ENCODE measurements at places on chromosomes 11 and 22. TPM values are rescaled to one million over a fixed set of nuclear protein-coding genes. Genes with fewer than 3 reads are reported as not detected.

DNA sequence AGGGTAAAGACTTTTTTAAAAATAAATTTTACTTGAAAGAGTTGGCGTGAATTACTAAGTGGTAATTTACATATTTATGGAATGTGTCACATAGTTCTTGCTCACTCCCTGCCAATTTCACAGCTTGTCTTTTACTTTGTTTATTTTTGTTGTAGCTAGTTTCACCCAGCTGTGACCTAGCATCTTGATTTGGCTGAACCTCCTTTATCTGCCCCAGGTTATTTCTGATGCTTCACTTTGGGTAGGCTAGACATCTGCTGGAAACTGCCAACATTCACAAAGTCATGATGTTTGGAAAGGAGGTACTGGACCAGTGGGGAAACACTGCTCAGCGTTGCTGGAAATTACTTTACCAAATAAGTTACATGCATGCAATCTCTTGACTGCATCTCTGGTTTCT is 1676.0 kb upstream of the RAG2 start:
- no peak for DNase-seq

The TSG101 gene
- total RNA-seq = 86.6 TPM

DNA sequence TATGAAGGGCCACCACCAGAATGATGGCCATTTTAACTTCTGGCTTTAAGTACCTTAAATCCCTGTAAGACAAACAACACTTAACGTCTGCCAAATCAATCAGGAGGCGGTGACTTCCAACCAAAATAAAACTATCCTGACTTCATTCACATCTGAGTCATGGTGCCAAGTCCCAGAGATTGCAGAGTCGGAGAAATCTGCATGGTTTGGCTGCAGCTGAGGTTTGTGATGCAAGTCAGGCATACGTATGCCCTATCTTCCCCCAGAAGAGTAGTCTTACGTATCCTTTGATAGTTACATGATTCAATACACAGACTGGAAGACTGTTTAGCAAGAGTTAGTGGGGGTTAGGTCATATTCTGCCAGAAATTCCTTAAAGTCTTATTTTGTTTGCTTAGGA is 1.7 kb upstream of the GAB2 start:
- DNase-seq = no peak

The PLAAT4 gene
- 1.2 TPM for total RNA-seq

DNA sequence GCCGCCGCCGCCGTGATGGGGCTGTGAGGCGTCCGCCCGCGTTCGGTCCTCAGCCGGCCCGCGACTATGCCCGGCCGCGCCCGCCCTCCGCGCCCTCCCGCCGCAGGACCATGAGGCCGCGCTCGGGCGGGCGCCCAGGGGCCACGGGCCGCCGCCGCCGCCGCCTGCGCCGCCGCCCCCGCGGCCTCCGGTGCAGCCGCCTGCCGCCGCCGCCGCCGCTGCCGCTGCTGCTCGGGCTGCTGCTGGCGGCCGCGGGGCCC is 215 bp downstream of the ZNRF3 start:
- no peak for DNase-seq

The BAIAP2L2 gene
- 4.9 TPM for total RNA-seq

All from Caco-2 (cell line).